Stimulated activated CD4-positive, alpha-beta T cell treated with anti-CD3 and anti-CD28 coated beads, Interleukin-2, amount 100 ng/mL, for 4 hours (primary cell): ENCODE measurements at places on chromosomes 6 and 20.
A peak's percentile ranks its signal among the peaks of the same experiment; 100 is the strongest.

DNA sequence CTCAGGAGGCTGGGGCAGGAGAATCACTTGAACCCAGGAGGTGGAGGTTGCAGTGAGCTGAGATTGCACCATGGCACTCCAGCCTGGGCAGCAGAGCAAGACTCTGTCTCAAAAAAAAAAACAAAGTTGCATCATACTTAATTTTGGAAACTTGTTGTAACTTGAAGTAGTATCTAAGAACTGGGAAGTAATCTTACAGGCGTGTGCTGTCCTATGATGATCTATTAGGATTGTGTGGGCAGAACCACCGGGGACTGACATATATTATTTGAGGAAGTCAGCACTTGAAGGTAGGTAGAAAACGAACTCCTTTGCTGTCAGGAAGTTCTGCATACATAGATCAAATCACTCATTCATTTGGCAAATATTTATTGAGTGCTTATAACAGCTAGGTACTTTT, 188.5 kb downstream of the ZNF217 start:
- no peak for DNase-seq

GRCh38 chr6:20693466-20694063, 159.3 kb downstream of the CDKAL1 start:
- DNase-seq: no peak

GRCh38 chr6:129748212-129748900, 38.4 kb upstream of the ARHGAP18 start:
- DNase-seq: peak; percentile 63

DNA sequence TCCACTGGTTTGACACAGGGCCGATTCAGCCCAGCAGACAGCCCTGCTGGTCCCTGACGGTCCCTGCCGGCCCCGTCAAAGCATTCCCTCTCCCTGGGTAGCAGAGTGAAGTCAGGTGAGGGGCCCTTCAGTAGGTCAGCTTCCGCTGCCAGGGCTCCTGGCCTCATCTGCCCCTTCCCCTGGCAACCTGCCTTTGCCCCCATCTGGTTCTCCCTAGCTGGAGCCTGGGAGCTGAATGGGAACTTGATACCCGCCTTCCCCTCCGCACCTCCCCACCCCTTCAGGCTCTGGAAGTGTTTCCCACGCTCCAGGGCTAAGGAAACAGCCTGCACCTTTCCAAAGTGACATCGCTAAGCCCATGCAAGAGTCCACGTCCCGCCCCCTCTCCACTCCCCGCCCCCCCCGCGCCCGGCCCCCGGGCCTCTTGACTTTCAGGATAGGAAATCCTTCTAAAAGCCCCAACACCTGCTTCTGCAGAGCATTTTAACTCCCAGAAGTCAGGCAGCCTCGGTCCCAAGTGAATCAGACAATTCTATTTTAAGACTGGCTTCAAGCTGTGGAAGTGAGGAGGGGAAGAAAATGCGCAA, 53.3 kb downstream of the ISM1 start:
- DNase-seq: no peak

GRCh38 chr6:122491919-122492555, 20.4 kb upstream of the SERINC1 start:
- peak; percentile 32 for DNase-seq

DNA sequence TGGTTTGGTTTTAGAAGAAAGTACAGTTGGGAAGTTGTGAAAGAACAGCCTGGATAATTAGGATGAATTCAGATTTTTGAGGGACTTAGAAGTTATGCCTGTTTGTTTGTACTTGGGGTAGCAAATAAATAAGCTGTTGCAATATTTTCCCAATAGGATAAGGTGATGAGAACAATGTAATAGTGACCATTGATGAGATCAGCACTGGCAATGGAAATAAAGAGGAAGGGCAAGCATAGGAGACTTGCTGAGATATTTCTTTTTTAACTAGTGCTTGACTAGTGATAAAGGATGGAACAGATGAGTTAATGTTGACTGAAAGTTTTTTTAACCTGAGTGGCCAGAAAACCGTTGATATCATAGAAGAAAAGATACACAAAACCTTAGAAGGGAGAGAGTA, 498.8 kb downstream of the CDKAL1 start:
- DNase-seq: no peak

- DNase-seq: no peak
These were observed 69.1 kb downstream of the GRIK2 start for GRCh38 chr6:101462576-101462975.

GRCh38 chr20:37935435-37935834, 32.5 kb downstream of the VSTM2L start:
- no peak for DNase-seq

GRCh38 chr6:132063738-132064137, 112.6 kb upstream of the CCN2 start:
- no peak for DNase-seq

DNA sequence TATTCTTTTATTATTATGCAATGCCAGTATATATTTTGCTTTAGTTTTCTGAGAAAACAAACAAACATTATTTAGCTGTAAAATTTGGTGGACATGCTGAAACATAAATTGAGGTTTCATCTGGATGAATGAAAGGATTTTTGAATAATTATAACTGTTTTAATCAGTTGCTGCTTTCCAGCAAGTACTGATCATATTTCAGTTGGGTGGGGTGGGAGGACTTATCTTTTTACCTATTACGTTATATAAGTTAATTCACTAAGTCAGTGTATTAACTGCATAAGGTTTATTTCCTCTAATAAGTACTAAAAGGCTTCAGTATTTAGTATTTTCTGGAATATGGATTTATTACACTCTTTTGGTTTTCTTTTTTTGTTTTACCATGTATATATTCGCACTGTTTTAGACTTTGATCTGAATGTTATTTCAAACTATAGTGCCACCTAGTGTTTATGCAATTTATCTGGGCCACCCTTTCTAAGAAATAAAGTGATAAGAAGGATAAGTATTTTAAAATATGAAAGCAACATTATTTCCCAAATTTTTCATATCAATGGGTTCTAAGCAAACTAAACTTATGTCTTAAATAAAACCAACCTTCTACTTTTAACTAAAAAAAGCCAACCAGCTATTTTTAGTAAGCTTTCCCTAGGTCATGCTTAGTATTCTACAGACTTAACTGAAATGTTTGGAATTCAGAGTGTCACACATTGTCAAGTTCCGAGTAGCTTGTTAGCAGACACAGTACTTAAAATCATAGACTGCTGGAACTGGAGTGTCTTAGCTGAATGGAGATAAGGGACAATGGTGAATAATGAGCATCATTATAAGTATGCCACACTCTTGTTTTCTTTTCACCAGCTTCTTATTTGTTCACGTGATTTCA, 105.4 kb upstream of the MCHR2 start:
- no peak for DNase-seq

GRCh38 chr20:428658-429200, 20.6 kb downstream of the RBCK1 start:
- no peak for DNase-seq

DNA sequence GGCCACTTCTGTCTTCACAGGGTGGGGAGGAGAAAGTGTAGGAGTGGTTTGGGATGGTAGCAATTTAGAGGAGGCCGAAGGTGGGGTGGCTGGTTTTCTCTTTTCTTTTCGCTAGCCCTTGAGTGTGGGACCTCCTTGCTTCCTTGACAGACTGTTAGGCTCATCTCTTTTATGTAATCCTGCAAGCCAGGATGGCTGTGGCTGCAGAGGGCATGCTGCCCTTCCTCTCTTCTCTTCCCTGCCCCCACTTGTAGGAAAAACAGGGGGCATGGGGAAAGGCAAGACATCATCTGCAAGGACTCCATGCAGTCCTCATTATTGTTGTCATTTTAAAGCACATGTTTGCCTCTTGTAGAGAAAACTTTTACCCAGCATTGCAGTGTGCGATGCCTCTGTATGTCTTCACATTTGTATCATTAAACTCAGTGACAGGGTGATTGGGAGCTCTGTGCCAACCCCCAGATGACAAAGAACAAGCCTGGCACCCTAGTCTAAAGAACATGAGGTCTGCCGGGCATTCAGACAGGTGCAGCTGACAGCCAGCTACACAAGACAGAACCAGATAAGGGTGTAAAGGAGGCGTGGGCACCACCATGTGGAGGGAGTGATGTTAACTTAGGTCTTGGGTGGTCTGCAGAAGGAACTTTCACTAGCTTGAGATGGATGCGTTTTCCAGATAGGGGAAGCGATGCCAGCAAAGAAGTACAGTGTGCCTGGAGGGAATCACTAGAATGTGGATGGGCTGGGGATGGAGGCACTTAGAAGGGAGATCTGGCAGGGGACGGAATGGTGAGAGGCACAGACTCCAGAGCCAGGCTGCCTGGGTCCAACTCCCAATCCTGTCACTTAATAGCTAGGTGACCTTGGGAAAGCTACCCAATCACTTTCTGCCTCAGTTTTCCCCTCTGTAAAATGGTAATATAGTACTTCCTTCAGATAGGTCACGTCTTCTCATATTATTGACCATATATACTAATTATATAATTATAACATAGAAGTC, 207.6 kb downstream of the TBC1D7 start:
- no peak for DNase-seq

DNA sequence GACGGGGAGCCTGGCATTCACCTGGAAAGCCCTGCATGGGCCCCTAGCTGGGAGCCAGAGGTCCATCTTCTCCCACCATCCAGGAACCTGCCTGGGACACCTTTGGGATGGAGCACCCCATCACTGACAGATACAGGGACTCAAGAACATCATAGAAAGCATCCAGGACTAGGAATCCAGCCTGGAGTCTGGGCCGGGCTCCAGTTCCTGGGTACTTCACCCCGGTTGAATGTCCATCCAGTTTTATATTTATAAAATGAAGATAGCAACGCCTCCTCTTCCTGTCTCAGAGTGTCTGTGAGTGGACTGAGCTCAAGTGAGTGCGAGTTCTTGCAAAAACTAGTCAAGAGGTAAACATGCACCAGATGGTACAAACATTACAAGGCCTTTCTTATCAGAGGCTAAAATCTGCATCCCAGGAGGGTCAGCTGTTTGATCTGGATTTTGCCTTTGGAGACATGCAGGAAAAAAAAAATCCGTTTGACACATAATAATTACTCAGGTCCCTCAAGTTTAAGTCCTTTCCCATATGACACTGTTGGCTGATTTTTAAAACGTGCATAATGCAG, 27.4 kb downstream of the ZC3H12D start:
- no peak for DNase-seq

DNA sequence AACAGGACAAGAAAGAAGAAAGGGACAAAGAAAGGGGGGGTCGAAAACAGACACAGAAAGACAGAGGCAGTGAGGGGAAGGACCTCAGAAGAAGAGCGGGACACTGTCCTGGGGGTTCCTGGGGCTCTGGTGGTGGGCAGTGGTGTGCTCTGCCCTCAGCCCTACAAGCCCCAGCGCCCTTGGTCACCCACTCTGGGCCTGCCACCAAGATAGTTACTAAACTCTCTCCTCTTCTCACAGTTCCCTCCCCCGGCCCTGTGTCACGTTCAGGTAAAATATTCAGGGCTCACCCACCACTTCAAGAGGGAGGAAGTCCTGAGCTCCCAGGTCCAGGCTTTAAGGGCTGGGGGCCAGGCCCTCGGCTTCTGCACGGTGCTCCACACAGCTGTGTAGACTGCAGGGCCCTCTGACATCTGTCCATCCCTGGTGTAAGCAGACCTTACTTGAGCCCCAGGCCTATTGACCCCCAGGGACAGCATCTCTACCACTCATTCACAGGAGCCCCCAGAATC, 87.4 kb downstream of the MRPL14 start:
- no peak for DNase-seq
